AG09309 (cell line): ENCODE measurements at places on chromosomes 1 and 21.

DNA sequence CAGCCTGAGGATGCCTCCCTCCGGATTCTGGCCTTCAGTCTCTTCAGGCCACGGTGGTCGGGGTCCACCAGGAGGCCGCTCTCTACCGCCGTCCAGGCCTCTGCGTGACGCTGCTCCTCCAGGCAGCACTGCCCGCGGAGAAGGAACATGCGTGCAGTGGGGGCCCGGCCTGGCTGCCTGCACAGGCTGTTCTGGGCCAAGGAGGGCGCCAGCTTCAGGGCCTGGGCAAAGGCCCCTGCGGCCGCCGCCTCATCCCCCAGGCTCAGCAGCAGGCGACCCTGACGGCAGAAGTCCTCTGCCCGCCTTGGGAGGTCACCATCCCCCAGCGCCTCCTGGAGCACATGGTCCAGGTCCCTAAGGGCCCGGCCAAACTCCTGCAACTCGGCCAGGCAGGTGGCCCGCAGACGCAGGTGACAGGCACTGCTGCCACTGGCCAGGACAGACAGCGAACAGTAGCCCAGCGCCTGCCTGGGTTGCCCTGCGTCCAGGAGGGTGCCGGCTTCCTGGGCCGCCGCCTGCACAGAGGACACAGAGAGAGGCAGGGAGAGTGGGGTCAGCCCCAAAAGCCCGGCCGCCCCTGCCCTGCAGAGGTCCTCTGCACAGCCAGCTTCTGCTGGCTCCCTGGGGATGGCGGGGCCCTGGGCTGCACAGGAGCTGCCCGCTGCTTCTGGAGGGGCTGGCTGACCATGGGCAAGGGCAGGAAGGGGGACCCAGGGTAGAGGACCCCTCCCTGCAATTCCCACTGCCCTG lies 8.7 kb upstream of the MMEL1 start:
- DNase-seq, result no peak

DNA sequence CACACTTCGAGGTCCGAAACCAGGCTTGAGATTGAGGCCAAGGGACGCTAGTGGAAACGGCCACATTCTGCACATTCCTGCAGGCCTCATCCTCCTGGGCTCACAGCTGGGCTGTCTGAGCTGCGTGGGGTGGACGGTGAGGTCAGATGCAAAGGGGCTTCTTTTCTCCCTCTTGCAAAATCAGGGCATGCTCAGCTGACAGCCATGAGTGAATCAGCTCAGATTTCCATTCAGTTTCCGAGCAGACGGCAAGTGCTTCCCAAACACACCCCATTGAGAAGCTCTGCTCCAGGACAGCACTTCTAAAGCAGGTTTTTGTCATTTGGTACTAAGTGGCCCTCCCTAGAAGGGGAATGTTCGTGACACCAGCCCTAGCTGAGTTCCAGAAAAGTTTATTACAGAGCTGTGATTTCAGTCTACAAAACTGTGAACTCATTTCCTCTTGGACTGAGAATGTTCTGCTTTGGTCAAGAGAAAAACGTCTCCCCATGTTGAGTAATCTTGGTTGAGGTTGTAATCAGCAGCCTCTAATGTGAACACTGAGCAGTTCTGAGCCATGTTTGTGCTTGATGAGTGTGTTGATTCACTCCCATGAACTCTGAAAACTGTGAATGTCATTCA lies 10.0 kb downstream of the PDPN start:
- peak; percentile 16 for DNase-seq

DNA sequence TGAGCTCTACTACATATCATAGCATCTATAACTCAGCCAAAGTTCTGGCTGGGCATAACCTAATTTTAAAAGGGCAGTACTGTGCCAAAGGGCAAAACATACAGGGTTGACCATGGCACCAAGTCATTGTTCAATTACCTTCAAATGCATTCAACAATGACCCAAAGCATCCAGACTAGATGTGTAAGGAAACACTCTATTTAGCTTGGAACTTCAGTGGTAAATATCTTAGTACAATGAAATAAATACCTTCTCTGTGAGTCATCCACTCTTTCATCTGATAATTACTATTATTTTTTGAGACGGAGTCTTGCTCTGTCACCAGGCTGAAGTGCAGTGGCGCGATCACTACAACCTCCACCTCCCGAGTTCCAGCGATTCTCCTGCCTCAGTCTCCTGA lies 70.0 kb downstream of the NVL start:
- no peak for DNase-seq

DNA sequence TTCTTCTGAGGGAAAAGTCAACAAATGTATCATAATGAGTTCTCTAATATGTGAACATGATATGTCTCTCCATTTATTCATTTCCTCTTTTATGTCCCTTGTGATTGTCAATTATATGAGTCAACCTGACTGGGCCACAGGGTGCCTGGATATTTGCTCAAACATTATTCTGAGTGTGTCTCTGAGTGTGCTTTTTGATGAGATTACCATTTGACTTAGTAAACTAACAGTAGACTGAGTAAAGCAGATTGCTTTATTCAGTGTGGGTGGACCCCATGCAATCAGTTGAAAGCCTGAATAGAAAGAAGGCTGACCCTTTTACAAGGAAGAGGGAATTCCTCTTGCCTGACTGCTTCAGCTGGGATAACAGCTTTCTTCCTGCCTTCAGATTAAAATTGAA lies 142.6 kb downstream of the SLC35F3 start:
- no peak for DNase-seq

DNA sequence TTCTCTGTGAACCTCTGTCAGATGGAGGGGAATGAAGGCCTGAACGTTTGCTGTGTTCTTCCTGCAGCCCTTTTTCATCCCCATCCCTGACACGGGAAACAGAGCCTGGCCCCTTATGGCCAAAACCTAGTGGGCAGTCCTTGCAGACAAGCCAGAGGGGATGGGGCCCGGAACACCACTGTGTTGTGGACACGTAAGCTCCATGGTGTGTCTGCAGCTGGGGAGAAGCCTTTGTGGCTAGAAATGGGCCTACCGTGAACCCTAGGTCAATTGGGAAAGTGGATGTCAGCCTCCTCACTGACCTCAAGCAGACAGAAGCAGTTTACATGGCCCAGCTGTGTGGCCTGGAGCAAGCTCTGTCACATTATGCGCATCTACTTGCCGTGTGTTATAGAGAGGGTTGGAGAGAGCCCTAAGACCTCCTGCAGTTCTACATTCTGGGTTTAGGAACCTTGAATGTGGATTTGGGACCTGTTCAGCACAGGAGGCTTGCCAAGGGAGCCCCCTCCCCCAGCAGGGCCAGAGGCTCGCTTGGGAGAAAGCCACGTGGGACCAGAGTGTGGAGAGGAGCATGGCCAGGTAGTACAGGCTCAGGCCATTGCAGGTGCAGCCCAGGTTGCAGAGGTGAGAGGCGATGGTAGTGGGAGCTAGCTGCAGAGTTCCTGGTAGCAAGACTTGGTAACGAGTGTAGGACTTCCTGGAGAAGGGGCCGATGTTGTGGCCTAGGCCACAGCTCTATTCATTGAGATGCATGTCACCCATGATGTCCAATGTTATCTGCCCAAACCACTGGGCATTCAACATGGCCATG lies 20.7 kb downstream of the PARS2 start:
- no peak for DNase-seq

DNA sequence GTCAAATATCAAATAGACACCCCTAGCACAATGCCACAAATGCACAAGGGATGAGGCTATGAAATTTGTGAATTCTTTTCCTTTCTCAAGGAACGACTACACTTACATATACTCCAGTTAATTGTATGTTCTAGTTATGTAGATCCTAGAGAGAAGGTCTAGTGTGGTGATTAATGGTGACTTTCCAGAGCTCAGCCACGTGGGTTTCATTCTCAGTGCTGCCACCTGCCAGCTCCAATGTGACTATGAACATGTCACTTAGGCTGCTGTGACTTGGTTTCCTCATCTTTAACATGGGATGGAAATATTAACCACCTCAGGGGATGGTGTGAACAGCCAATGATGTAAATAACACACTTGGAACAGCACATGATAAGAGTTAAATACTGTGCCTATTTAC lies 138.3 kb downstream of the APP start:
- DNase-seq, result no peak

DNA sequence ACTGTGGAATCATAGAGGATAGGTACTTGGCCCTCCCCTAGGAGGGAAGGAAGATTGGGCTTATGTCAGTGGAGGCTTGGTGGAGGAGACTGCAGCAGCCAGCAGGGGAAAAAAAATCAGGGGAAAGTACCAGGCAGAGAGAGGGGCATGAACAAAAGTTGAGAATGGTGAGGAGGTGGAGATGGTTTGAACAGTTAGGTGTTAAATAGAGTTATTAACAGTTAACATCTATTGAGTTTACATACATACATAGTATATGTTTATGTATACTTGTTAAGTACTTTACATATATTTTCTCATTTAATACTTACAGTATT lies 136.5 kb upstream of the HNRNPU start:
- DNase-seq, result no peak
